ENCODE measurements at places on chromosomes 1 and 21.

DNA sequence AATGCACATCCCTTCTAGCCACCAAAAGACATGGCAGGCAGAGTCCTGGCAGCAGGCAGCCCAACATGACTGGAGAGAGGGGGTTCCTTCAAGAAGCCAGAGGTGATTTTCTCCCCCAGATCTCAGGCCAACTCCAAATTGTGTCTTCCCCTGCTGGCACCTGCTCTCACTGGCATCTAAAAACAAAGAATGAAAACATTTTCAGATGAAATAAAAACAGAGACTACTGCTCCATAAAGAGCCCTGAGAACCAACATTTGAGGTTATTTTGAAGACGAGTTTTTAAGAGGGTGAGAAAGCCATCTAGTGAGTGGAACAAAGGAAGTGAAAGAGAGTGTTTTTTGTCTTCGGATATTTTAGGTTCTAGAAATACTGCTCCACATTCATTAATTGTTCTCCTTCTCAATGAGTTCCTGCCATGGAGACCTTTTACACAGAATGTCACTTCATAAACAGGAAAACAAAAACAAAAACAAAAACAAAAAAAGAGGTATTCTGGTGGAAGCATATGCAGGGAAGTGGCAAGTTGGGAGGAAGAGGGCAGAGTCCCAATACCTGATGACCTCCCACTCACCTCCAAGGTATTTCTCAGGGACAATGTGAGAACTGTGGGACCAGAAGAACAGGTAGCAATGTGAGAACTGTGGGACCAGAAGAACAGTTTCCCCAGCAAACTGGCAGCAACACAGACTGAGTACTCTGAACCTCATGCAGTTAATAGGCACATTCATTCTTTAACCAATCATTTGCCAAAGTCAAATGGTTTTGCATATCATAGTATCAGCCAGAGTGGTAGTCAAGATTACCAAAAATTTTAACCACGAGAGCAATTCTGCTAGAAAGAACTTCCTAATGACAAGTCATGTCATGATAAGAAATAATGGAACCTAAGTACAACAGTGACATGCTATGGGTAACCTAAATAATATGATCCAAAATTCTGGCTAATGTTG lies 50.0 kb downstream of the KIAA0319L start:
- no peak for DNase-seq

GRCh38 chr21:28758042-28758882 lies 234.4 kb downstream of the LTN1 start:
- no peak for DNase-seq

GRCh38 chr1:204384636-204385352 lies 25.1 kb upstream of the PLEKHA6 start:
- peak; percentile 35 for DNase-seq

DNA sequence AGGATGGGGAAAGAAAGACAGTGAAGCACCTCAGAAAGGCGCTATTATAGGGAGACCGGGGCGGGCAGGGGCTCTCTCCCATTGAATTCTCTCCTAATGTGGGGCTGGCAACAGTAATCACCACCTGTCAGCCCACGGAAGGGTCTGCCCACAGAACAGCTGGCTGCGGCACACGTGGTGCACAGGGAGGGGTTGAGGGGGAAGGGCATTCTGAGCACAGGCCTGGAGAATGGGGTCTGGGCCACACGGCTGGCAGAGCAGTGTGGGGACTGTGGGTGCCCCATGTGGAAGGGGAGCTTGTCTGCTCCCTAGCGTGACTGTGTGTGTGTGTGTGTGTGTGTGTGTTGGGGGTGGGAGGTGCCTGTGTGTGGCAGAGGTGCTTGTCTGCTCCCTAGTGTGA lies 4.1 kb downstream of the OLFML3 start:
- no peak for DNase-seq

DNA sequence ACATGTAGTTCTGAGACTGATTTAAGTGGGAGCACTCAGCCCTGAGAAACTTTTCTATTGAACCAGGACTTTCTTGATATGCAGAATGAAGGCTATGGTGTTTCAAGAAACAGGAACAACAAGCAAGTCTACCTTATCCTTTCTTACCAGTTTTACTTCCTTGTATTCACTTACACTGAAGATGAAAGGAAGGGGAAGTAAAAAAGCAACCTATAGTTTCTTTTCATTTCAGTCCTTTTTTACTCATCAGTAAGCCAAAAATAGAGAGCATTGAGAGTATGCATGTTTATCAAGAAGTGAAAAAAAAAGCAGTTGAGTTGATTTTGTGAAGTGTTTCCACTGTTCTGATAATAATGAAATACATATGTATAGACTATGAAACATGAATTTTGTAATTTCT lies 1010.3 kb downstream of the AMY1C start:
- no peak for DNase-seq

DNA sequence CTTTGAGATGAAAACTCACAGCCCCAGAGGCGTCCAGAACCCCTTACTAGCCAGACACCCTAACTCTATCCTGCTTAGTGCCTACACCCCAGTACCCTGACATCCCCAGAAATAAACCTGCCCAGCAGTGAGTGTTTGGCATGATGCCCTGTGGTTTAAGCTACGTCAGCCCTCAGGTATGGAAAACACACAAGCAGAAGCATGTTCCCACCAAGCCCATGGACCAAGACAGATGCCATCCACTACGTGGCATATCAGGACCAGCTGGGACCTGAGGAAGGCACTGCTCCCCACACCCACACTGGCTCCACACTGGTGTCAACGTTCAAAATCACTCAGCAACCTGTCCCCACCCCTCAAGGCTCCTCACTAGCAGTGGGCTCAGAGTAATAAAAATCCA lies 116.4 kb downstream of the SYT2 start:
- DNase-seq, result no peak

Measured in anterior cingulate cortex (tissue), 58 donors.